ENCODE measurements at places on chromosomes 7 and 10.

DNA sequence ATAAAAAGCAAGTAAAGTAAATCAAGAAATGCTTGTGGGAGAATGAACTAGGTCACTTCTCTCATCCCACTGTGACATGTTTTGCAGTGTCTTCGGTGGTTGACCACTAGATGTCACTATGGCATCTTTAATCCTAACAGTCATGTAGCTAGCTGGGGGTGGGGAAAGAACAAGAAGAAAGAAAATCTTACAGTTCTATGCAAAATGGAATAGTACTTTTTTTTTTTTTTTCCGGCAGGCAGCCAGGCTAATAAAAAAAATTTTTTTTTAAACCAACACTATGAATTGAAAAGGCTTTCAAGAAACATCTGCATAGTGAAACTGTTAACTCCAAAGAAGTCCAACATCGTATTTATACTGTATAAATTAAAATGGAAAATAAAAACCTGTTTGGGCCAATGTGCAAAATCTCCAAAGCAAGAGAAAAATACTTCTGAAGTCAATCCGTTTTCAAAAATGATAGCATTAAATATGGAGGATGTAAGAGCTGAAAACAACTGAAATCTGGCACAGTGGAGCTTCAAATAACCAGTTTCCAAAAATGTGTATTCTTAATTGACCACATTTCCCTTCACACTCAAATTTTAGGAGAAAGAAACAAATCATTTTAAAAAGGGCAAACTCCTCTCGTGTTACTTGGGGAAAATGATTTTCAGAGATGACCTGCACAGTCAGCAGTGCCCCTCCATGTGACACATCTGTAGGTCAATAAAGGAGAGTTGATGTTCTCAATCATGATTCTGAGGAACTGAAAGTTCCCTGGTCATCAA is 38.5 kb downstream of the CDK1 start:
- peak; percentile 69 for DNase-seq

- no peak for DNase-seq
Measured at GRCh38 chr10:15120523-15120922, 23.4 kb downstream of the RPP38 start.

DNA sequence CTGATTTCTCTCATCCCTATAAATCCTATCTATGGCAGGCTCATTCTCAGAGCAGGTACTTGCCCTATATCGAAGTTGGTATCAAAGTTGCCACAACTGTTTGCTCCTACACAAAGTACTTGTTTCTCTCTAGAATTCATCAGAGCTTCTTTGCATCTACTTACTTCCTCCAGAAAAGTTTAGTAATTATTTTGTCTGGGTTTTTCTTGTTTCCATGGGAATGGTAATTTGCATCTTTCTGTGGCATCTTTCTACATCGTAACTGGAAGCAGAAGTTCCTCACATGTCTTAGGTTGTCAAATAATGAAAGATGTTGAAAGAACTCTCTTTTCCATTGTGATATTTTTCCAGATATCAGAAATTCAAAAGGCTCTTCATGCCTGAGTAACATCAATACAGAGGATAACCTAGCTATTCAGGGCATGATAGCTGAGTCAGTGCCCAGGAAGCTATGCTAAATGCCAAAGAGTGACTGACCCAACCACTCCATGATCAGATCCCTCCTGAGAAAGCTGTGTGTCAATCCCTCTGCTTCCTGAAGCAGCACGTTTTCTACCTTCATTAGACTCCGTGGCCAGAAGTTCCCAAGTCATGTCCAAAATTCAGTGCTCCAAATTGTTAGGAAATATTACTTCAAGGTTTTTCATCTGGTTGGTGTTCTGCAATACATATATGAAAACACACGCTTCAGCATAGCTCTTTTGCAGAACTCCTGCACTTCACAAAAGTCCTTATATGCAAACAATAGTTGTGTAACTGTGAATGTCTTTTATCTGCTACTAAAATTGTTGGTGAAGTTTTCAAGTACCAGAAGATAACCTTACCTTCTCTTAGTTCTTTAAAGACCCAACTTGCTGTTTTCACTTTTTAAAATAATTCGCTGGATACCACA is 216.5 kb downstream of the VTI1A start:
- no peak for DNase-seq

DNA sequence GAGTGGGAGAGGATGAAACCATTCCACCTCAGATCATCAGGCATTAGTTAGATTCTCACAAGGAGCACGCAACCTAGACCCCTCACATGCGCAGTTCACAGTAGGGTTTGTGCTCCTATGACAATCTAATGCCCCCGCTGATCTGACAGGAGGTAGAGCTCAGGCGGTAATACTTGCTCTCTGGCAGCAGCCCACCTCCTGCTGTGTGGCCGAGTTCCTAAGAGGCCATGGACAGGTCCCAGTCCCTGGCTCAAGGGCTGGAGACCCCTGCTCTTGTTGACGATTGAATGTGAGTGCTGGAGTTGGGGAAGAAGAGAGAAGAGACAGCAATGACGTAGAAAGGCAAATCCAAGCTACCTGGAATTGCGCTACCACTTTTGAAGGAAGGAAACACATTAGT is 267.2 kb downstream of the TFEC start:
- DNase-seq, result no peak

GRCh38 chr10:29132551-29133111 is 156.2 kb upstream of the LYZL1 start:
- DNase-seq, result no peak

DNA sequence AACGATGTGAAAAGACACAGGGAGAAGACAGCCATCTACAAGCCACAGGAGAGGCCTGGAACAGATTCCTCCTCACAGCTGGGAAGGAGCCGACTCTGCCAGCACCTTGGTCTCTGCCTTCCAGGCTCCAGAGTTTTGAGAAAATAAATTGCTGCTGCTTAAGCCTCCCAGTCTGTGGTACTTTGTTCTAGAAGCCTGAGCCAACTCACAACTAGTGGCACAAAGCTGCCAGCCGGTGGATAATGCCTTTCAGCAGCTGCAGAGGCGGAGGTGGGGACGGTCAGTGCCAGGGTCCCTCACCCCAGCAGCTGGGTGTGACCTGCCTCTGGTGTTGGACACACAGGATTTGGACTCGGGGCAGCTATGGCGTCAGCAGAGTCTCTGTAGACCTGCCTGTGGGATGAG is 255.4 kb upstream of the PITRM1 start:
- no peak for DNase-seq

DNA sequence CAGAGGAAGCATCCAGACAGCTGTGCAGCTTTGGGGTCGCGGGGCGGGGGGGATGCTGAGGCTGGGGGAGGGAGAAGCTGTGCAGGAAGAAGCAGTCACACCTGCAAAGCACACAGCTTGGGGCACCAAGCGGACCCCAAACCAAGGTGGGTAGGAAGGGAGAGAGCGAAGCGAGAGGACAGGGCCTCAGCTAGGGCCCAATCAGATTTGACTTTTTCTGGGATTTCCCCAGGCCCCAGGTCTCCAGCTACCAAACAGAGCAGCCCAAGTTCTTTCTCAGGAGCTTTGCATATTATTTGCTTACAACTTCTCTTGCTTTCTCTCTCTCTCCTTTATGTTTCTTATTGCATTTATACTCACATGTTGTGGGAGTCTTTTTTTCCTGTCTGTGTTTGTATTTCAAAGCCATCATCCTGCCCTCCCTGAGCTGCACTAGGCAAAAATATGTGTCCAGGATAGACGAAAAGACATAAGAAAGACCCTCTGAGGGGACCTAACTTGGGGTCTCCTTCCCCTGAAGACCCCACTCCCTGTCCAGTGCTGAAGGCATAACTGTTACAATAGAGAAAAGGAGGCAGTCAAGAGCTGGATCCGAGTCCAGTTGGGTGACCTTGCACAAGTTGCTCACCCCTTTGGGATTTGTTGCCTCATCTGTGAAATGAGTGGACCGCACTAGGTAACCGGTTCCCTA is 50.6 kb upstream of the SMNDC1 start:
- no peak for DNase-seq

DNA sequence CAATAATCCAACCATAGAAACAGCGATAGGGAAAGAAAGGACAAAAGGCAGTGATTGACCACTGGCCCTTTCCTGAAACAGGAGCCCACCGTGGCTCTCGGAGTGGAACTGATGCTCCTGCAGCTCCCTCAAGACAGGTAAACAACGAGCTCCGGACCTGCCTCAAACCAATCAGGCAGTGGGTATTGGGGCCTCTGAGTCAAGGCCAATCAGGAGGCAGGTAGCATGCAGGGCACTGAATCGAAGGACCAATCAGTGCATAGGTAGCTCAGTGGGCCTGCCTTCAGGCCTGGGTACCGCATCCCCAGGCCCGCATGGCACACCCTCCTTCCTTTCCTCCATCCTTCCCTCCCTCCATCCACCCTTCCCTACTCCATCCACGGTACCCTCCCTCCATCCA is 425.1 kb upstream of the MGMT start:
- DNase-seq, result no peak

- DNase-seq, result no peak
Measured at GRCh38 chr7:94848992-94849576, 58.3 kb upstream of the PPP1R9A start.

GRCh38 chr7:95396136-95397032 is at the start of gene PON3:
Gene PON3 (minus strand): TSS chr7:95396375. CDS start chr7:95396350, 25 bp downstream.
- peak; percentile 0 for DNase-seq

Data from CD4-positive, alpha-beta T cell (primary cell).